ENCODE measurements at places on chromosomes 2 and 18. TPM values are rescaled to one million over a fixed set of nuclear protein-coding genes. Genes with fewer than 3 reads are reported as not detected.

GRCh38 chr2:43415592-43415991 lies 180.2 kb downstream of the THADA start:
- H3K4me1 ChIP-seq, result no peaks in the 10 kb centered on the region
- H3K27ac ChIP-seq, result no peak overlapping the region
- no peak for DNase-seq
- no peaks in the 10 kb centered on the region for H3K27me3 ChIP-seq
- H3K36me3 ChIP-seq, result no peaks in the 10 kb centered on the region
- H3K4me3 ChIP-seq, result no peak overlapping the region

DNA sequence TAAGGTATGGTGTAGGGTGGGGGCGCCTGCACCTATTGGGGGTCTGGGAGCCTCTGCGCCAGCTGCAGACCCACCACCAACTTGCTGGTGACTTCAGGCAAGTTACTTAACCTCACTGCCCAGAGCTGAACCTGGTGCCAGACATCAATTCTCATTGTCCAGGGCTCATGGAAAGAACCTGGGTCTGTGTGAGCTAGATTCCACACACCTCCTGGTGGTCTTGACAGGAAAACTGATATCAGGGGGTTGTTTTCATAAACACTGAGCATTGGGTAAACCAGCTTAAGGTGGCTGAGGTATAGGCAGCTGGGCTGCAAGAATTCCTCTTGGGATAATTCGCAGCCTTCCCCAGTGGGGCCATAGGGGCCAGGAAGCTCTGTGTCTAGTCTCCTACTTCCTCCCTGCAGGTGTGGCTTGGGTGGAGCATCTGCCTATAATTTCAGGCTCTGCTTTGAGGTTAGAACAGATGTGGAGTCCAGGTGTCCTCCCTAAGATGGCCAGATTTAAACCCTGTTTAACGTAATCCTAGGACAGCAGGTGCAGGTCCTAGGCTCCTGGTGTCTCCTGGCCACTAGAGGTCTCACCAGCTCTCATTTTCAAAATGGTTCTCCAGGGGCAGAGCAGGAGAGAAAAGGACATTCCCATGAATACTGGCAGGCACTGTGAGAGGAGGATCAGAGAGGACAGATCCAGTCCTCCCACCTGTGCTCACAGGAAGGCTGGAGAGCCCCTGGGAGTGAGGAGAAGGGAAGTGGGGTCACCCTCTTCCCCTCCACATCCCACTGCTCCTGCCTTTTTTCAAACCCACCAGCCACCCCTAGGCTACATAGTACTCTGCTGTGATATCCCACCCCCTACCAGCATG lies 100.4 kb upstream of the SMAD2 start:
- peaks cover 2% of the 10 kb centered on the region for H3K4me1 ChIP-seq
- no peak overlapping the region for H3K27ac ChIP-seq
- DNase-seq, result peak; percentile 9
- H3K36me3 ChIP-seq, result no peaks in the 10 kb centered on the region
- no peak overlapping the region for H3K4me3 ChIP-seq
- no peaks in the 10 kb centered on the region for H3K27me3 ChIP-seq

- H3K4me3 ChIP-seq, result no peak overlapping the region
- DNase-seq, result no peak
- H3K4me1 ChIP-seq, result peaks cover 5% of the 10 kb centered on the region
- H3K27ac ChIP-seq, result no peak overlapping the region
- H3K27me3 ChIP-seq, result no peaks in the 10 kb centered on the region
These were observed 256.7 kb downstream of the CAMKMT start for GRCh38 chr2:44618251-44619023.

DNA sequence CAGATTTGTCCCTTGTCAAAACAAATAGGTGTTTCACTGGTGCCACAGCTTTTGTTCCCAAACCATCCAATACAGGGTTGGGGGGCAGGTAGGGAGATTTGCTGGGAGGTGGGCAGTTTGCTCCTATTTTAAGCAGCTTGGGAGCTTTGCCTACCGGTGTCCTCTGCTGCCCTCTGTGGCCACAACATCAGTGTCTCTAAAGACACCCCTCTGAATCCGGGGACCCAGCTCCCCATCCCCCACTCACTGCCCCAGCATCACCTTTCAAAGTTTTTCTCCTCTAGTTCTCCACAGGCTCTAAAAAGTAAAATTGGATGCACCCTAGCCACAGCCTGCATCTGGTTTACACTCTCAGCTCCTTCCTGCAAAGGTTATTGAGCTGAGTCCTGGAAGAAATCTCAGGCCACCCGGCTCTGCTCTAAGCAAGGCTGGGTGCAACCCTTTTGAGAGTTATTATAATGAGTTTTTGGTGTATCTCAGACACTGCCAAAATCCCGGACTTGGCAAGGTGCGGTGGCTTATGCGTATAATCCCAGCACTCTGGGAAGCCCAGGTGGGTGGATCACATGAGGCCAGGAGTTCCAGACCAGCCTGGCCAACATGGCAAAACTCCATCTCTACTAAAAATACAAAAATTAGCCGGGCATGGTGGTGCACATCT lies 2.9 kb upstream of the EPAS1 start:
- no peak for DNase-seq
- no peaks in the 10 kb centered on the region for H3K36me3 ChIP-seq
- no peak overlapping the region for H3K27ac ChIP-seq
- peaks cover 9% of the 10 kb centered on the region for H3K4me1 ChIP-seq
- no peak overlapping the region for H3K4me3 ChIP-seq
- peaks cover 37% of the 10 kb centered on the region for H3K27me3 ChIP-seq

The ALPP gene
- 0.15 TPM for total RNA-seq

The CPO gene
- total RNA-seq, result 1.9 TPM
